Uterus (tissue), 4 donors: ENCODE measurements at places on chromosomes 5 and 9. TPM values are rescaled to one million over a fixed set of nuclear protein-coding genes. Genes with fewer than 3 reads are reported as not detected.

GRCh38 chr5:6772886-6773285 lies 59.7 kb downstream of the TENT4A start:
- DNase-seq, result no peak

Gene LCN1
- not detected for total RNA-seq

DNA sequence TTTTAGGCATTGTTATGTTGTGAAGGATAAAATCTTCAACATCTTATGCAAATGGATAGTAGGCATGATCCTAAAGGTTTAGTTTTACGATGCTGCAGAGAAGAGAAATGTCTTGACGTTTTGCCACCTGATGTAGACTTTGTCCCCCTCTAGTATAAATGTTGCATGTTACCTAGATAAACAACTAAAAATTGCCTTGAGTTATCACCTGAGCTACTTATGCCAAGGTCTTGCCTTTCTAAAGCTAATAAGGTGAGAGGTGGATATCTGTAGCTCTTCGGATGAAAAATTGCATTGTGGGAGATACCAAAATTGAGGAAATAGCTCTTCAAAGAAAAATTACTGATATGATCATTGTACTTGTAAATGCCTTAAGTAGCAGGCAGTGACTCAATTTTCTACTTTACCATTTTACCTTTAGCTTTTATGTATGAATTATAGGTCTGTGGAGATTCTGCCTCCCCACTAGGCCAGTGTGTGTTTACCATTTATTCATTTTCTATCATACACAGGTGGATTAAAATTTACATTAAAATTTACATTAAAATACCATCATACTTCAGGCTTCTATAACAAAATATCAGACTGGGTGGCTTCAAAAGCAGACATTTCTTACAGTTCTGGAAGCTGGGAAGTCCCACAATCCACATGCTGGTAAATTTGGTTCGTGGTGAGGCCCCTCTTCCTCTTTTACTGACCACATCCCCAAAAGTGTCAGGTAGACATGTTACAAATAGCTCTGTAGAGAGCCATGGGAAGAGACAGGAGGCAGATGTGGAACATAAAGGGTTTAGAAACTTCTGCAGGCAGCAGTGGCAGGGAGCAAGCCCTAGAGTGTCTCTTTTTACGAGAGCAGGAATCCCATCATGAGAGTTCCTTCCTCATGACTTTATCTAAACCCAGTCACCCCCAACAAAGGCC lies 100.7 kb upstream of the ERBIN start:
- DNase-seq, result no peak

GRCh38 chr5:127943061-127943371 lies 140.6 kb upstream of the SLC12A2 start:
- no peak for DNase-seq

GRCh38 chr5:75574791-75575190 lies 36.5 kb upstream of the ANKDD1B start:
- no peak for DNase-seq

DNA sequence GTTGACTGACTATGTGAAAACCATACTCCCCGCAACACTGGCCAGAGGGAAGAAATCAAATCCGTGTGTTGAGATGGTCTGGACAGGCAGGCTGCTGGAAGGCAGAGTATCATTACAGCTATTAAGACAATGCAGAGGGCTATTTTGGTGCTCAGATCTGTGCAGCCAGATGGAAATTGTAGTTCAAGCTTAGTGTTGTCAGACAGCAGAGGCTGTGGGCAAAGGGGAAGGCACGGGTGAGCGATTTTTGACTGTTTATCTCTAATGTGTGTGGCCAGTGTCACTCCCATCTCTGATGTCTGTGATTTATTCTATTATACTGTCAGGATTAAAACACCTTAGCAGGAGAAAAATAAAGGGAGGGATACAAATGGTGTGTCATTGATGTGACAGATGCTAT lies 984.4 kb upstream of the WWC1 start:
- DNase-seq, result no peak
